ENCODE measurements at places on chromosomes 12 and 14. TPM values are rescaled to one million over a fixed set of nuclear protein-coding genes. Genes with fewer than 3 reads are reported as not detected.

- H3K4me3 ChIP-seq, result no peak overlapping the region
- no peak for DNase-seq
- no peak overlapping the region for H3K27ac ChIP-seq
- no peaks in the 10 kb centered on the region for H3K27me3 ChIP-seq
- no peaks in the 10 kb centered on the region for H3K36me3 ChIP-seq
- peaks cover 30% of the 10 kb centered on the region for H3K4me1 ChIP-seq
Observed at GRCh38 chr12:9365296-9365695, 157.1 kb upstream of the PZP start.

- no peak overlapping the region for H3K4me3 ChIP-seq
- H3K27ac ChIP-seq, result peak overlapping the region; percentile 52
- H3K27me3 ChIP-seq, result no peaks in the 10 kb centered on the region
- peaks cover 26% of the 10 kb centered on the region for H3K4me1 ChIP-seq
- DNase-seq, result peak; percentile 61
Observed at GRCh38 chr12:96434107-96434506, 33.9 kb upstream of the CDK17 start.

GRCh38 chr12:116144384-116144783, 133.1 kb downstream of the MED13L start:
- H3K36me3 ChIP-seq, result peaks cover 6% of the 10 kb centered on the region

DNA sequence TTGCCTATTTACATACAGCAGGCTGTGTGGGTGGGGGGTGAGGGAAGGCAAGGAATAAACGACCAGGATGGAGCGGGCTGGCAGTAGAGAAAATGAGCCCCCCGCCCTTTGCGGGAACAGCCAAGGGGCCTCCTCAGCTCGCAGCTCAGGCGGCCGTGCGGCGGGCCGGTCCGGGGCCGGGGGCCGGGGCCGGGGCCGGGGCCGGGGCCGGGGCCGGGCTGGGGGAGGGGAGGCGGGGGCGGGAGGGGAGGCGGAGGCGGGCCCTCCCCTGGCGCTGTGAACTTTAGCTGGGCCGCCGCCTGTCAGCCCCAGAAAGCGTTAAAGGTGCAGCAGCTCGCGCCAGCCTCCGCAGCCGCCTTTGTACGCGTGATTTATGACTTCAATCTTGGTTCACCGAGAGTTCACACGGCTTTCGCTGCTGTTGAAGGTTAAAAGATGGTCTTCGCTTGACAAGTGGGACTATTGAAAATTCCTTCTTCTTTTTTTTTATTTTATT, 28.8 kb downstream of the HOXC4 start:
- peak overlapping the region; percentile 93 for H3K27ac ChIP-seq
- peaks cover 19% of the 10 kb centered on the region for H3K4me1 ChIP-seq
- DNase-seq, result peak; percentile 32
- peak overlapping the region; percentile 83 for H3K4me3 ChIP-seq
- no peaks in the 10 kb centered on the region for H3K36me3 ChIP-seq

- H3K4me3 ChIP-seq, result no peak overlapping the region
- H3K4me1 ChIP-seq, result peaks cover 11% of the 10 kb centered on the region
- no peaks in the 10 kb centered on the region for H3K36me3 ChIP-seq
- no peak for DNase-seq
Observed at GRCh38 chr14:95311752-95312151, 8.0 kb downstream of the CLMN start.

- peak; percentile 45 for DNase-seq
- peak overlapping the region; percentile 79 for H3K27ac ChIP-seq
- H3K4me1 ChIP-seq, result peaks cover 8% of the 10 kb centered on the region
- H3K4me3 ChIP-seq, result peak overlapping the region; percentile 76
Observed at GRCh38 chr14:81464253-81465002, 64.3 kb upstream of the STON2 start.

DNA sequence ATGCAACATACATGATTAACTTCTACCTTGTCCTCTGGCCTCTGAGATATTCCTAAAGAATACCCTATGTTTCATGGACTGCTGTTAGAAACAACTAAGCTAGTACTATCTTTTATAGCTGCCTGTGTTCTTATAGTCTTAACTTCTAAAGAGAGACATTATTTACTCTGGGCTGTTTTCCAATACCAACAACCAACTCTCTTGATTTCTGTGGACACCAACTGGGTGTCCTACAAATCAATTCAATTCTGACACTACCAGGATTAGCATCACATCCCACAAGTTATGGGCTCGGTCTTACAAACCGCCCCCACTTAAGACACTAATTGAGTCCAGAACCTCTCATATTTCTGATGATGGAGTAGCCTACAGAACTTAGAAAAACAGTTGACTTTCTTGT, 8.3 kb downstream of the XPOT start:
- no peak overlapping the region for H3K4me3 ChIP-seq
- no peak overlapping the region for H3K27ac ChIP-seq
- DNase-seq, result no peak

GRCh38 chr14:57748279-57748678, 117.6 kb downstream of the SLC35F4 start:
- H3K36me3 ChIP-seq, result no peaks in the 10 kb centered on the region
- H3K27ac ChIP-seq, result no peak overlapping the region
- no peaks in the 10 kb centered on the region for H3K27me3 ChIP-seq
- H3K4me1 ChIP-seq, result no peaks in the 10 kb centered on the region
- H3K4me3 ChIP-seq, result no peak overlapping the region

DNA sequence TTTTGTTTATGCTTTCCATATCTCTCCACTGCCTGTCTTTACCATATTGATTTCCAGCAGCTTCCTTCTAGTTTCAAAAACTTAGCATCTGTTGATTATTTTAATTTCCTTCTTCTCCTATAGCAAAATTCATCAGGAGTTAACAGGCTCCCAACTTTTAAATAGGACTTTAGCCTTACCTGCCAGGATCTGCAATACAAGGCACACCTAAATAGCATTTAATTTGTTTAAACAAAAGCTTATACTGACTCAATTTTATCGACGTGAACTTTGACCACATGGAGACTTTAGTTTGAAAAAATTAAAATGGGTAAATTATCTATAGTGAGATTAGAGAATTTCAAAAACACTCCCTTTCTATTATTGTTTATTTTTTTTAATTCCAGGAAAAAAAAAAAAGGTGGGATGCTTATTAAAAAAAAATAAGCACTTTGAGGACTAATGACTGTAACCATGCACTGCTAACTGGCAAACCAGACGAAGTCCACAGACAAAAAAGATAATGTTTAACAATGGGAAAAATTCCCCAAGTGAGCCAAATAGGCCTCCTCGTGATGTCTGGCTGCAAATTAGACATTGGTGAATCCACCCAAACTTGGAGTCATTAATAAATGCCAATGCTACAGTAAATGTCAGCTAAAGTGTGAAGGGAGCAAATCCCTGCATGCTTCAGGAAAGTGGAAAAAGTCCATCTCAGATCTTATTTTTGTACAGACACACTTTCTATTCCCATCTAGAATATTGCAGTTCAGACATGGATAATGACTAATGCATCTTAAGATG, 40.7 kb downstream of the RMST start:
- H3K27ac ChIP-seq, result no peak overlapping the region
- no peak overlapping the region for H3K4me3 ChIP-seq
- H3K4me1 ChIP-seq, result no peaks in the 10 kb centered on the region
- H3K36me3 ChIP-seq, result no peaks in the 10 kb centered on the region

DNA sequence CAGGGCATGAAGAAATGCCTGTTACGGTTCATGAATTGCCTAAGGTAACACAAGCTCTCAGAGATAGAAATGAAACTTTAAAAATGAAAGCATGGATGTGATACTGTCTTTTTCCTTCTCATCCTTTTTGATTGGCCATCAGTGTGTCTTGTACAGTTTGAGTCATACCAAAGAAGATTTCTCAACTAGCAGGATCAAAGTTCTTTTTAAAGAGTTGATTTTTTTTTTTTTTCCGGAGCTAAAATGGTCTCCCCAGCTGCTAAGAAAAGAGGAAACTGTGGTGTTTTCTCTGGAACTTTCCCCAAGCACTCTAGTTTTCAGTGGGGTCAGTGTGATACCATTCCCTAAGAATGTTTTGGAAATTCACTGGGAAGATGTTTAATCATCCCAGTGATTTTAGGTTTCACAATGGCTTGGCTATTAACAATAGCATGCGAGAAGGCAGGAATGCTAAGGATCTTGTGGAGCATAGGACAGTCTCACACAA, 105.0 kb downstream of the ETNK1 start:
- H3K36me3 ChIP-seq, result no peaks in the 10 kb centered on the region
- H3K27ac ChIP-seq, result no peak overlapping the region
- no peaks in the 10 kb centered on the region for H3K27me3 ChIP-seq
- no peak for DNase-seq

DNA sequence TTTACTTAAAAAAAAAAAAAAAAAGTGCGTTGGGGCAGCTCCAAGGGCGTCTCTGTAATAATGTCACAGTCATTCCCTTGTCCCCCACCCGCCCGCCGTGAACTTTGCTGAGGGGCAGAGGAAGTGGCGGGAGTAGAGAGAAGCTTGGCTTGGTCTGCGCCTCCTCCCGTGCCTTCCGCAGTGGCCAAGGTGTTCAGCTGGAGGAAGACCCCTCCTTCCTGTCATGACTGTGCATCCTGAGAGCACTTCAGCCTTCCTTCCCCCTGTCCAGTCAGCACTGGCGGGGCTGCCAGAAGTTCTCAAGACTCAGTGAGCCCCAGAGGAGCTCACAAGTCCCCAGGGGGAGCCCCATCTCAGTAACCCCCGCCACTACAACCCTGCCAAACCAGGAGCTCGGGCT, 32.2 kb downstream of the AACS start:
- peaks cover 12% of the 10 kb centered on the region for H3K4me1 ChIP-seq
- no peaks in the 10 kb centered on the region for H3K27me3 ChIP-seq
- no peak for DNase-seq
- no peak overlapping the region for H3K27ac ChIP-seq
- no peaks in the 10 kb centered on the region for H3K36me3 ChIP-seq

- peaks cover 36% of the 10 kb centered on the region for H3K27me3 ChIP-seq
- H3K4me1 ChIP-seq, result peaks cover 17% of the 10 kb centered on the region
- no peak overlapping the region for H3K4me3 ChIP-seq
Observed at GRCh38 chr14:106083082-106083481, 556.7 kb downstream of the TMEM121 start.

GRCh38 chr12:73659802-73660201, 877.8 kb upstream of the ATXN7L3B start:
- no peaks in the 10 kb centered on the region for H3K36me3 ChIP-seq
- no peaks in the 10 kb centered on the region for H3K27me3 ChIP-seq
- H3K4me1 ChIP-seq, result no peaks in the 10 kb centered on the region
- H3K27ac ChIP-seq, result no peak overlapping the region

GRCh38 chr12:120342175-120343038, 14.8 kb upstream of the PLA2G1B start:
- H3K36me3 ChIP-seq, result no peaks in the 10 kb centered on the region
- no peak overlapping the region for H3K27ac ChIP-seq
- no peak overlapping the region for H3K4me3 ChIP-seq
- DNase-seq, result no peak
- H3K4me1 ChIP-seq, result no peaks in the 10 kb centered on the region
- peaks cover 12% of the 10 kb centered on the region for H3K27me3 ChIP-seq

DNA sequence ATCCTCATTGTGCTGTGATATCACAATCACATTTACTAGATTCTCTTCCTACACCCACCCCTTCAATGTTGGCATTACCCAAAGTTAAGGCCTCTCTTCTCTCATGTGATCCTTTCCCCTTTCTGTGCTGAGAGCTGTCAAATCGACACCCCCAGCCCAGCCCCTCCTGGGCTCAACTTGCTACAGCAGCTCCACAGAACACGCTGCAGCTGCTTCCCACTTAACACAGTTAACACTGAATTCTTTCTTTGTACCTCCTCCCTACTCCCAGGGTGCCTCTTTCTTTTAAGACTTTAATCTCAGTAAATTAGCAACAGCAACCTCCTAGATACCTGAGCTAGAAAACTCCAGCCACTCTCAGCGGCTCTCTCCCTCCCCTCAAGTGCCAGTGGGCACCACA, 17.8 kb downstream of the SPTB start:
- H3K27me3 ChIP-seq, result no peaks in the 10 kb centered on the region
- H3K4me1 ChIP-seq, result no peaks in the 10 kb centered on the region
- no peaks in the 10 kb centered on the region for H3K36me3 ChIP-seq
- no peak for DNase-seq
- H3K27ac ChIP-seq, result no peak overlapping the region

- H3K27me3 ChIP-seq, result no peaks in the 10 kb centered on the region
- no peaks in the 10 kb centered on the region for H3K36me3 ChIP-seq
- H3K4me1 ChIP-seq, result no peaks in the 10 kb centered on the region
- H3K27ac ChIP-seq, result no peak overlapping the region
- no peak overlapping the region for H3K4me3 ChIP-seq
- no peak for DNase-seq
Observed at GRCh38 chr14:33369972-33370371, 431.3 kb downstream of the NPAS3 start.

- H3K36me3 ChIP-seq, result no peaks in the 10 kb centered on the region
- peaks cover 27% of the 10 kb centered on the region for H3K27me3 ChIP-seq
- no peak for DNase-seq
- no peak overlapping the region for H3K4me3 ChIP-seq
- no peak overlapping the region for H3K27ac ChIP-seq
Observed at GRCh38 chr12:55172686-55173085, 46.5 kb downstream of the OR9K2 start.

Gene CRIP1
- 87.3 TPM for total RNA-seq

Gene INHBE
- 1.2 TPM for total RNA-seq

Gene GLI1
- total RNA-seq, result 0.62 TPM

Gene TSPAN8
- total RNA-seq, result not detected

Gene C12orf54
- total RNA-seq, result not detected

Gene EPYC
- total RNA-seq, result not detected

Gene PLEKHD1
- total RNA-seq, result not detected

Gene B4GALNT1
- 1.5 TPM for total RNA-seq

Gene CLEC7A
- total RNA-seq, result not detected

Gene NANOG
- total RNA-seq, result not detected
